C1 segment of cervical spinal cord (tissue), 14 donors: ENCODE measurements at places on chromosomes 3 and 15.
A peak's percentile ranks its signal among the peaks of the same experiment; 100 is the strongest.

DNA sequence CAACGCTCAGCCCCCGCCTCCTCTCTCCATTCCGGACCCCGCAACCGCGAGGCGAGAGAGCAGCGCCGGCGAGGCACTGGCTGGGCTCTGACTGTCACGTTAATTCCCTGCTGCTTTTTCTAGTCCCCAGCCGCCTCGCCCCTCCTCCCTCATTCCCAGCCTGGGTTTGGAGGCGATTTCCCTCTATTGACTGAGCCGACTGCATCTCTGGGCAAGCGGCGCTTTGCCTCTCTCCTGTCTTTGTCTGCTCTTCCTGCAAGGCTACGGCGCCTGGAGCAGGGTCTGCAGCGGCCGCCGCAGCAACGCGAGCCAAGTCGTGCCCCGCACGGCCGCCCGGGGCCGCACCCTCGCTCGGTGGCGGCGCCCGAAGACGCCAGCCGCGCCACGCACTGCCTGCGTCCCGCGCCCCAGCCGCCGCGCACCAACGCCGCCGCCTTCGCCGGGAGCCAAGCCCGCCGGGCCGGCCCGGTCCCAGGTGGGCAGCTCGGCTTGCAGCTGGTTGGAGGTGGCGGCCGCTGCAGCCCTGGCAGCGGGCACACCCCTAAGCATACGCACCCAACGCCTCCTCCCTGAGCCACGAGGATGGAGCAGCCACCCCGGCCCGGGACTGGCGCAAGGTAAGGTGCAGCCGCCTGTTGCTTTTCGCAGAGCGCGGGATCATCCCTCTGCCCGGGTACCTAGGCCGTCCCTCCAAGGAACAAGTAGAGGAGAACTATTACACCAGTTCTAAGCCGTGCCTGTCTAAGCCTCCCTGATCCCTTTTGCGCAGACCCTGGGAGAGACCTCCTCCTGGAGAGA lies at the start of gene LRRC3B:
TSS of gene LRRC3B (plus strand) at position 152 of the 798 bp plus-strand sequence. CDS start 86,901 bp downstream, outside the sequence.
- DNase-seq = peak; percentile 51

DNA sequence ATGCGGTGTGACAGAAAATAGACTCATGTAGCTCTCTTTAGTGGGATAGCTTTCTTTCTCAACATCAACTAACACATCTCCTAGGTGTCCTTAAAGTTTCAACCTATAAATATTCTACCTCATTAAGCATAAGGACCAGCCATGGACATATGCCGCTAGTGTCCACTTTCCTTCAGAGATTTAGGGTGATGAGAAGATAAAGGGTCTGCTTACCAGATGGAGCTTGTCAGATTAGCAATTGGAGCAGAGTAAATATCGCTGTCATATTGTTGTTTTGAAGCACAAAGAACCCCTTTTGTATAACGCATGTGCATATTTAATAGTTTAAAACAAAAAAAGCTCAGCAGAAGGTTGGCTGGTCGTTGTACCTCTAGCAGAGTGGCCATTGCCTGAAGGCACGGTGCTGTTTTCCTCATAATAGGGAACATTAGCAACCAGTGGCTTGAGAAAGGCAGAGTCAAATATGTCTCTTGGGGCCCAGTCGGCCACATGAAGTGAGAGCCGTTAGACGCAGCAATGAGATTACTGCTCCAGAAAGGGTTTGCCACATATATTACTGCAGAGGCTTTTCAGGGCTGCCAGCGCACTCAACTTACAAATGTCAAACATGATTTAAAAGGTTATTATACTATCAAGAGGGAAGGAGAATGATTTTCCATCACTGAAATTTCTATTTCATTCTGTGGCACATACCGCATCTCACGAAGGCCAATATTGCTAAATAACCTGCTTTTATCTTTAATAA lies 264.2 kb downstream of the ROBO2 start:
- no peak for DNase-seq

GRCh38 chr15:69762373-69763148 lies 309.9 kb downstream of the RPLP1 start:
- no peak for DNase-seq

DNA sequence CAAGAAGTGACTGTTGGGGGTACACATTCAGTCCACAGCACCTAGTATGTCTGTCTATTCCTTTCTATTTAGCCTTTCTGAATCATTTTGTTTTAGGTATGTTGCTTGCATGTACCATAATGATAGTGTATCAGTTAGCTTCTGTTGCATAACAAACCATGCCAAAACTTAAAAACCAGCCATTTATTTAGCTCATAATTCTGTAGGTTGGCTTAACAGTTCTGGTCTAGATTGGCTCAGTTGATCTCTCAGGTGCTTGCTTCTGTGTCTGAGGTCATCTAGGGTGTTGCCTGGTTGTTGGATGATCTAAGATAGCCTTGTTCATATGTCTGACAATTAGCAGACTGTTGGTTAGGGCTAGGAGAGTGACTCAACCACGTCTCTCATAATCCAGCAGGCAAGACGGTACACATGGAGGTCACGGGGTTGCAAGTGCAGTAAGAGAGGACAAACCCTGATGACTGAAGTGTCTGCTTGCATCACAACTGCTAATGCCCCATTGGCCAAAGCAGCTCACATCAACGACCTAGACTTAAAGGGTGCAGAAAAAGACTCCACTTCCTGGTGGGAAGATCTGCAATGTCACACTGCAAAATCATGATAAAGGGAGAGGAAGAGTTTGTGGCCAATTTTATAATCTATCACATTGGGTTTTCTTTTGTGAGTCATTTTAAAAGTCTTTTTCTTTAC lies 6.8 kb upstream of the PDCD6IP start:
- no peak for DNase-seq

DNA sequence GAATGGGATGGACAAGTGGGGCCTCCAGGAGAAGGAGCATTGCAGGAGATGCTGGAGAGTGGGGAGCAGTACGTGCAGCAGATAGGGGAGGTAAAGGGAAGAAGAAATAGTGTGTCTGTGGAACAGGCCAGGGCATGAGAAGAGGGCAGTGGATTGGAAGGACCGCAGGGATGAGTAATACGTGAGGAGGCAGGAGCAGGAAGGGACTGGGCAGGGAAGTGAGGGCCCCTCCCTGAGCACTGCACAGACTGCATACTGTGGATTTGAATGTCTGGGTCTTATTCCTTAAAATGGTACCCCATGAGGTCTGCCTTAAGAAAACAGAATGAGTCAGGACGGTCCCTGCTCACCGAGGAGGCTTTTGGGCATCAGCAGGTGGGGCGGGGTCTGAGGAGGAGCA lies 210.0 kb upstream of the NDN start:
- no peak for DNase-seq
